ENCODE measurements at places on chromosomes 13 and 19.

- no peak for DNase-seq
Observed at GRCh38 chr19:9321338-9321737, 2.6 kb upstream of the ZNF559 start.

GRCh38 chr13:102679449-102680132 is 15.3 kb downstream of the METTL21C start:
- DNase-seq = no peak

- no peak for DNase-seq
Observed at GRCh38 chr13:30569901-30570576, 47.7 kb upstream of the USPL1 start.

- DNase-seq = no peak
Observed at GRCh38 chr13:27665333-27665732, 43.6 kb downstream of the POLR1D start.

- no peak for DNase-seq
Observed at GRCh38 chr13:33285420-33286124, at the start of gene STARD13. Gene STARD13, minus strand, starts transcription at chr13:33285755. Its CDS starts 117 bp downstream, at chr13:33285638.

GRCh38 chr13:97259798-97260714 is 37.9 kb downstream of the MBNL2 start:
- no peak for DNase-seq

- DNase-seq = no peak
Observed at GRCh38 chr13:75366380-75367280, 115.3 kb downstream of the TBC1D4 start.

DNA sequence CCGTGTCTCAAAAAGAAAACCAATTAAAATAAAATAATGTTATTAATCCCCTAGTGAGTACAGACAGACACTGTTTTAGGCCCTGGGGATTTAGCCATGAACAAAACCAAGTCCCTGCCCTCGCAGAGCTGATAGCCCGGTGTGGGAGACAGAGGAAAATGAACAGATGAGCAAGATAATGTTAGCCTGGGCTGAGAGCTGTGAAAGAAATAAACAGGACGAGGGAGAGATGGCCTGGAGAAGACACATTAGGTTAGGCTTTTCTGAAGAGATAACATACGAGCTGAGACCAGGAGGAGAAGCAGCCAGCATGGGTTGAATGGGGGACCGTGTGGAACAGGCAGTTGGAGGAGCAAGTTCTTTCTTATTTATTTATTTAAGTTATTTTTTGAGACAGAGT is 9.0 kb downstream of the RELB start:
- no peak for DNase-seq

GRCh38 chr13:27476943-27477703 is 26.8 kb upstream of the MTIF3 start:
- no peak for DNase-seq

DNA sequence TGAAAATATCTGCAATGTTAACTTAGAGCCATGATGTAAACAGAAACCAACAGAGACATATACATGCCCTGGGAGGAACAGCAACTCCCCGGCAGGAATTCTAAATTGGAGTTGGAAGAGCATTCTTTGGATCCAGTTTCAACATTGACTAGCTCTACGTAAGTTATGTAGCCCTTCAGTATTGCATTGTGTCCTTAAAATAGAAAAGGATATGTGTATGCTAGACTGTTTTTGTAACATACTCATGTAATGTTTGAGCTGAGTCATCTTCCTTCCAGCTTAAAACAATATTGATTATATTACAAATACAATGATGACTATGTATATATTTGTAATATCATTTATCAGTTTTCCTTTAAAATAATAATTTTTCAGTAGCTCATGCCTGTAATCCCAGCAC is 1422.2 kb upstream of the PCDH20 start:
- DNase-seq = no peak

DNA sequence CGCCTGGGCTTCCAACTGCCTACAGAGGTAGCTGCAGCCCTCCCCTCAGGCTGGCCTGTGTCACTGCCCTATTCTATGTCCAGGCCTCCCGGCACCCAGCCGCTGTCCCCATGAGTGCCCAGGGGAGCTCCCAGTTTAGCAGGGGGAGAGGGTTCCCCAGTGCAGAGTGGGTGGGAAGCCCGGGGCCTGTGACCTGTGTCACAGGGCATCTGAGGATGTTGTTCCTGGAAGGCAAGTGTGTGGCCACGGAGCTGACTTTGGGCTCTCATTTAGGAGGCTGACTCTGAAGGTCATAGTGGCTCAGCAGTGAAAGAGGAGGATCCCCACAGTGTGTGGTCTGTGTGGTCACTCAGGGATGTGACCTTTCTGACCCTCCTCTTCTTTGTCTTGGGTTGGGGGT is 25.1 kb downstream of the PPP1R37 start:
- no peak for DNase-seq

DNA sequence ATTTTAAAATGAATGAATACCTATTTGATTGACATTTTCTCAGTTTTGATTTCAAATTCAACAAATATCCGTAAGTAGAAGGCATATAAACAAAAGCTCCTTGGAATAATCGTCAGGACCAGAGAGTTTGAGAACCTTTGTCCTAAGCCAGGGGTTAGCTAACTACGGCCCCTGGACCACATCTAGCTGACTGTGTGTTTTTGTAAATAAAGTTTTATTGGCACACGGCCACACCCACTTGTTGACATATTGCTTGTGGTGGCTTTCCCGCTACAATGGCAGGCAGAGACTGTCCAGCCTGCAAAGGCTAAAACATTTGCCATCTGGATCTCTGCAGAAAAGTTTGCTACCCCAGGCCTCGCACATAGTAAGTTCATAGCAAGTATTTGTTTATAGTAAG is 83.4 kb downstream of the GNG7 start:
- DNase-seq = no peak

DNA sequence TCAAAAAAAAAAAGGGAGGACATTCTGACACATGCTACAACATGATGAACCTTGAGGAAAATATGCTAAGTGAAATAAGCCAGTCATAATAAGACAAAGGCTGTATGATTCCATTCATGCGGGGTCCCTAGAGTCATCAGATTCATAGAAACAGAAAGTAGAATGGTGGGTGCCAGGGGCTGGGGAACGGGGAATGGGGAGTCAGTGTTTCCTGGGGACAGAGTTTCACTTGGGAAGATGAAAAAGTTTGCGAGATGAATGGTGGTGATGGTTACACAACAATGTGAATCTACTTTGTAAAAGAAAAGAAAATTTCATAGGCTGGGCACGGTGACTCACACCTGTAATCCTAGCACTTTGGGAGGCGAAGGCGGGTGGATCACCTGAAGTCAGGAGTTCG is 6.1 kb upstream of the CLEC4G start:
- DNase-seq = no peak

DNA sequence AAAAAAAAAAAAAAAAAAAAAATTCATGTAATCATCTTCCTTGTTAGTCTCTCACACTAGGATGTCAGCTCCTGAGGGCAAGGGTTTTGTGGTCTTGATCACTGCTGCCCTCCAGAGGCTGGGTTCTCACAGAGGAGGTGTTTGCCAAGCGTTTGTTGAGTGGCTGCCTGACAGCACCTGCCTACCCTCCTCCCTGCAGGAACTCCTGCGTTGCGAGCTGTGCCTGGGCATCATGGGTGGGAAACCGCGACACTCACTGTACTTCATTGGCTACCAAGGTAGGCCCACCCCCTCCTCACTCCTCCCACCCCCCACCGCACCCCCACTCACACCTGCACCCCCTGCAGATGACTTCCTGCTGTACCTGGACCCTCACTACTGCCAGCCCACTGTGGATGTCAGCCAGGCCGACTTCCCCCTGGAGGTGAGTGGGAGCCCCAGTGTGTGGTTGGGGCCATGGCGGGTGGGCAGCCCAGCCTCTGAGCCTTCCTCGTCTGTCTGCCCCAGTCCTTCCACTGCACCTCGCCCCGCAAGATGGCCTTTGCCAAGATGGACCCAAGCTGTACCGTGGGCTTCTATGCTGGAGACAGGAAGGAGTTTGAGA is 8.1 kb downstream of the ATG4D start:
- DNase-seq = peak; percentile 19

DNA sequence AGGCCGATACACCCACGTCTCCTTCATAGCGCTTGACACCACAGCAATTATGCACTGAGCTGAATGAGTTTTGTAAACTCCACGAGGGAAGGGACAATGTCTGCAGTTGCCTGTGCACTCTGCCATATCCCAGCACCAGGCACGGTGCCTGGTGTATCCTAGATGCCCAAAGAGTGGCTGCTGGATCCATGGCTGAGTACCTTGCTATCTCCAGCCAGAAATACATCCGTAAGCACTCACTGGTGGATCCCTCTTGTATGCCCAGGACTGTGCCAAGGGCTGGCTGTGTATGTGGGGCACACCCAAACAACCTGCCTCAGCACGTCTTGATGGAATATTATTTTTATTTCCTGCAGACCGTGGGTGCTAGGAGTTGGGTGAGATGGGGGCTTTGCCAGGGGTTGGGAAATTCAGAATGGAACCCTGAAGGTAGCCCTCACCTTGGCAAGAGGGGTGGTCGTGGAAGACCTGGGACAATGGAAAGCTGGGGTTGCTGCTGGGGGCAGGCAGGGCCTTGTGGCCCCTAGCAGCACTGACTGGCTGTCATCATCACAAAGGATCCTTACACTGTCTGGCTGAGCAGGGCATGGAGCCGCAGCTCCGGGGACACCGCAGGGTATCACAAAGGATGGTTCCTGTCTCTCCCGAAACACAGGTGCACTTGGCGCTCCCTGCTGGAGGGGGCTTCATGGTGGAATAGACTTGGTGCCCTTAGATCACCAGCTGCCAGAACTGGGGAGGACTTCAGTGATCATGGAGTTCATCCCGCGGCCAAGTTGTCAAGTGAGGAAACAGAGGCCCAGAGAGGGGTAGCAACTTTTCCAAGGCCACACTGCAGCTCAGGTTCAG is 131.3 kb downstream of the URI1 start:
- no peak for DNase-seq

DNA sequence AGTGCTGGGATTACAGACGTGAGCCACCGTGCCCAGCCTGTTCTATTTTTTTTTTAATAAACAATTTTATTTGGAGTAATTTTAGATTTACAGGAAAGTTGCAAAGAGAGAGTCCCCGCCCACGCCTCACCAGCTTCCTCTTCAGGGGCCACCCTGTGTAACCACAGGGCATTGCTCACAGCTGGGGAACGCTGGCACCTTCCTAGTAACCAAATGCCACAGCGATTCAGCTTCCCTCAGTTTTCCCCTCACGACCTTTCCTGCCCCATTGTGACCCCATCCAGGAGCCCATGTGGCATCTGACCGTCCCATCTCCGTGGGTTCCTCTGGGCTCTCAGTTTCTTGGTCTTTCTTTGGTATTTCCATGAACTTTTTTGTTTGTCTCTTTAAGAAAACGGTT is 83.9 kb downstream of the GNG7 start:
- DNase-seq = peak; percentile 43
